ENCODE measurements at places on chromosomes 6 and 20. TPM values are rescaled to one million over a fixed set of nuclear protein-coding genes. Genes with fewer than 3 reads are reported as not detected.

PRL gene
- total RNA-seq: not detected

RFX6 gene
- not detected for total RNA-seq

- H3K4me1 ChIP-seq: no peaks in the 10 kb centered on the region
- no peak overlapping the region for H3K4me3 ChIP-seq
- no peak overlapping the region for H3K27ac ChIP-seq
Observed at GRCh38 chr6:106757722-106758467, 128.5 kb downstream of the QRSL1 start.

DNA sequence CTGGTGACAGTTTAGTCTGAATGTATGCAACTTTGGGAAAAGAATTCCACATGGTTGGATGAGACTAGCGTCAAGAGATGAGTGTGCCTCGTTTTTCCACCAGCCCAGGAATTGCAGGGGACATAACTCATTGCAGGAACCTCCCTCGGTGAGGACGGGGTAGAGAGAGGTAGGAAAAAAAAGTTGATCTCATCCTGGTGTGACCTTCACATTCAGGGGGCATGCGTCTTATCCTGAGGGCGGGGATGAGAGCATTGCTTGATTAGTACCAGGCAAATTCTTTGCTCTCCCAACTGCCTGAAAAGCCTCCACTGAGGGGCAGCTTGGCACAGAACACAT lies 11.8 kb downstream of the TLDC2 start:
- H3K4me3 ChIP-seq: no peak overlapping the region
- H3K4me1 ChIP-seq: peaks cover 10% of the 10 kb centered on the region
- H3K27me3 ChIP-seq: no peaks in the 10 kb centered on the region
- no peaks in the 10 kb centered on the region for H3K36me3 ChIP-seq
- no peak overlapping the region for H3K27ac ChIP-seq

DNA sequence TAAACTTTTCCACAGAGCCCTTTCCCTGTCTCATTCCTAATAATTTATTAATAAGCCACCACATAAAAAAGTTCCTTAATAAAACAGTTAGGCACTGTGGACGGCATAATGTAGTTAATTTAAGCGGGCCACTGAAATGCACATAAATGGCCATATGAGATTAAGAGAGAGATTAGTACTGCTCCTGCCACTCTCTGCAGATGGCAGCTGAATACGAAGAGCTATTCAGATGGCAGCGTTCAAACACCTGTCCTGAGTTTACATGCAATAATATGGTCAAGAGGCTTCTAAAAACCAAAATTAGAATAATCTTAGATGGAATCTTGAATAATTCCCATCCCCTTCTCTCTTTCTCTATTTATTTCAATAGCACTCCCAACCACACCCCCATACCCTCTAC lies 461.8 kb downstream of the PKHD1 start:
- DNase-seq: no peak
- H3K36me3 ChIP-seq: no peaks in the 10 kb centered on the region
- H3K27me3 ChIP-seq: no peaks in the 10 kb centered on the region
- no peak overlapping the region for H3K27ac ChIP-seq

GRCh38 chr20:53592992-53593465 lies 610 bp downstream of the ZNF217 start:
- DNase-seq: no peak
- H3K4me3 ChIP-seq: peak overlapping the region; percentile 64
- H3K36me3 ChIP-seq: no peaks in the 10 kb centered on the region

- H3K4me3 ChIP-seq: no peak overlapping the region
- H3K27ac ChIP-seq: no peak overlapping the region
- no peak for DNase-seq
- H3K4me1 ChIP-seq: no peaks in the 10 kb centered on the region
Observed at GRCh38 chr6:18330548-18331081, 56.5 kb upstream of the RNF144B start.

DNA sequence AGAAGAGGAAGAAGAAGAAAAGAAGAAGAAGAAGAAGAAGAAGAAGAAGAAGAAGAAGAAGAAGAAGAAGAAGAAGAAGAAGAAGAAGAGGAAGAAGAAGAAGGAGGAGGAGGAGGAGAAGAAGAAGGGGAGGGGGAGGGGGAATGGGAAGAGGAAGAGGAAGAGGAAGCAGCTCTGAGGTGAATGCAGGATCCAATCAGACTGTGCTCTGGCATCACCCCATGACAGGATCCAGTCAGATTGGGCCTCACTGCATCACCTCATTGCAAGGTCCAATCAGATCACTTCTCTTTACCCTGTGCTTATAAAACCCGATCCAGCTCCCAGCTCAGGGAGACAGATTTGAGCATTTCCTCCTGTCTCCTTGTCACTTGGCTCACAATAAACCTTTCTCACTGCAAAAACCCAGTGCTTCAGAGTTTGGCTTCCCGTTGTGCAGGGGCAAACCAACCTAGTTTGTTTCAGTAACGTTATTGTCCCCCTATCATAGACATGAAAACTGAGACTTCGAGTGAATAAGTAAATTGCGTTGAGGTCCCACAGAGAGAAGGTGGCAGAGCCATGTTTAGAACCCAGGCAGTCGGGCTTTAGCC lies 28.6 kb upstream of the YWHAB start:
- no peaks in the 10 kb centered on the region for H3K27me3 ChIP-seq
- no peaks in the 10 kb centered on the region for H3K36me3 ChIP-seq
- no peak for DNase-seq
- H3K27ac ChIP-seq: no peak overlapping the region
- H3K4me3 ChIP-seq: no peak overlapping the region

- no peak for DNase-seq
- peak overlapping the region; percentile 86 for H3K4me3 ChIP-seq
- H3K27me3 ChIP-seq: no peaks in the 10 kb centered on the region
- peaks cover 68% of the 10 kb centered on the region for H3K4me1 ChIP-seq
Observed at GRCh38 chr20:17966432-17967310, 1.9 kb downstream of the SNX5 start.

- H3K27me3 ChIP-seq: no peaks in the 10 kb centered on the region
- H3K27ac ChIP-seq: no peak overlapping the region
- H3K36me3 ChIP-seq: no peaks in the 10 kb centered on the region
- no peak for DNase-seq
- no peak overlapping the region for H3K4me3 ChIP-seq
- peaks cover 5% of the 10 kb centered on the region for H3K4me1 ChIP-seq
Observed at GRCh38 chr6:129525055-129525454, 184.9 kb downstream of the ARHGAP18 start.

RAET1L gene
- 1.5 TPM for total RNA-seq

DNA sequence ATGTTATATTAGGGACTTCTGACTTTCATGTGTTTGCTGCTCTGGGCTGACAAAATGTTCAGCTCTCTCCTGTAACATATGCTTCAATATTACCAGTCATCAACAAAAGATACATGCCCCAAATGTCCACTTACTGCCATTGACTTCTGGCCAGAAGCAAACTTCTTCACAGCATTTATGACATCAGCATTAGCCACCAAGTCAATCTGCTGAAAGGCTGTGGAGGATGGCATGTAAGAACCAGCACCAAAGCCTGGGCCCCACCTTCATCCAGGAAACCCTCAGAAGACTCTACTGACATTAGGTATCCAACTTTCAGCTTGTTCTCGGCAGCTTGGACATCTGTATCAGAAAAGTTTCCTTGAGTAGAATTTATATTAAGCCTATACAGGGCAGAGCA lies 595.5 kb downstream of the COL12A1 start:
- no peaks in the 10 kb centered on the region for H3K36me3 ChIP-seq
- H3K4me1 ChIP-seq: no peaks in the 10 kb centered on the region

DNA sequence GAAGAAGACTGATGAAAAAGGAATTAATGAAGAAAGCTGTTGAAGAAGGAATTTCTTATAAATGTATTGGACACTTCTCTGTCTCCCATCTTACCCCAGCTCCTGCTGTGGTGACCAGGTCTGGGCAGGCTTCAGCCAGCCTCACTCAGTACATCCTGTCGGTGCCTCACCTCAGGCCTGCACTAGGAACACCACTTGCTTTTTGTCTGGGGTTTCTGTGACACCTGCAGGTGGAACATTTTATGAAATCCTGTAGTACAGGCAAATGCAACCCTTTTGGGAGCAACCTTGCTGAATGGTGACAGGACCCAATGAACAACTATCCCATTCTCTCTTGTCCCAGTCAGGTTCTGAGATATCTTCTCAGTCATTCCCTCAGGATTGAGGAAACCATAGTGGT lies 129.7 kb downstream of the PRDM13 start:
- H3K36me3 ChIP-seq: no peaks in the 10 kb centered on the region
- no peaks in the 10 kb centered on the region for H3K4me1 ChIP-seq
- peak; percentile 10 for DNase-seq
- no peaks in the 10 kb centered on the region for H3K27me3 ChIP-seq
- H3K27ac ChIP-seq: no peak overlapping the region

DLK2 gene
- total RNA-seq: 1.6 TPM

TMC2 gene
- not detected for total RNA-seq

GRCh38 chr20:44104798-44105517 lies 82.0 kb downstream of the JPH2 start:
- H3K4me1 ChIP-seq: peaks cover 3% of the 10 kb centered on the region
- no peaks in the 10 kb centered on the region for H3K36me3 ChIP-seq

GRCh38 chr20:49615401-49616153 lies 47.6 kb upstream of the PTGIS start:
- no peaks in the 10 kb centered on the region for H3K36me3 ChIP-seq
- no peak for DNase-seq
- H3K27ac ChIP-seq: no peak overlapping the region
- H3K27me3 ChIP-seq: no peaks in the 10 kb centered on the region

ZNF334 gene
- total RNA-seq: not detected

DNA sequence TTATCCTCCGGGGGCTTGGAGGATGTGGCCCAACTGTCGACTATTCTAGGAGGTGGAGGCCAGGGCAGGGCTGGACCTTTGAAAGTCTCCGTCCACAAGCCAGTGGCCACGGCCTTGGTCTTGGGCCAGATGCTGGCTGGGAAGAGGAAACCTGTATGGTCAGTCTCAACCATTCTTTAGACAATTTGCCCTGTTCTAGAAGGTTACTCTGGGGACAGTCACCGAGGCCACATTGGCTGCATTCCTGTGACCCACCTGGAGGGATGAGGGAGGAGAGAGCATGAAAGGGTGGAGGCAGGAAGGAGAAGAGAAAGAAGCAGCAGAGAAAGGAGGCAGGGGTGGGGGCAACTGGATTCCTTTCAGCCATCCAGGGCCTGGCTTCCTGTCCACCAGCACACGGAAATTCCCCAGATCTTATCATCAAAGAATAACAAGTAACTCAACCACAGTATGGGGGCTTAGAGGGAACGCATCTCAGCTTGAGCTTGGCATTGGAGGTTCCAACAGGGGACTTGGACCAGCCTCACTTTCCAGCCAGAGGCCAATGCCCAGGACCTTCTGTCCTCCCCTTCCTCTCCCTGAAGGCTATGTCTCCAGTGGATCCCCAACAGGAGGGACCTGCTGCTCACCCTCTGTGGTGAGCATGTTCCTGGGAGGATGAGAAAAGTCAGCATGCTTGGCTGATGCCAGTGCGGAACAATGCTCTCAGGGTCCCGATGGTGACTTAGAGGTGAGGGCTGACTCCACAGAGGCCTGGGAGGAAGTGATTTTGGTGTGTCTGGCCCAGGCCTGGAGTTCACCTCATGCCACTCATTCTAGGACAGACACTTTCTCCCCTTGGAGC lies 30.4 kb downstream of the TGM2 start:
- H3K4me1 ChIP-seq: peaks cover 19% of the 10 kb centered on the region
- H3K27me3 ChIP-seq: no peaks in the 10 kb centered on the region
- no peaks in the 10 kb centered on the region for H3K36me3 ChIP-seq
- no peak overlapping the region for H3K4me3 ChIP-seq
- DNase-seq: no peak
- H3K27ac ChIP-seq: peak overlapping the region; percentile 3

EHMT2 gene
- 84.0 TPM for total RNA-seq

- no peaks in the 10 kb centered on the region for H3K36me3 ChIP-seq
- peak overlapping the region; percentile 46 for H3K27ac ChIP-seq
- H3K4me3 ChIP-seq: peak overlapping the region; percentile 40
- no peaks in the 10 kb centered on the region for H3K27me3 ChIP-seq
Observed at GRCh38 chr6:28606424-28607391, 81.0 kb downstream of the GPX5 start.

GRCh38 chr6:816510-817084 lies 123.7 kb upstream of the EXOC2 start:
- no peaks in the 10 kb centered on the region for H3K4me1 ChIP-seq
- no peak overlapping the region for H3K27ac ChIP-seq
- no peak for DNase-seq
- no peaks in the 10 kb centered on the region for H3K36me3 ChIP-seq
- no peak overlapping the region for H3K4me3 ChIP-seq

UCKL1 gene
- total RNA-seq: 54.2 TPM

GRCh38 chr20:24235296-24236175 lies 233.9 kb upstream of the SYNDIG1 start:
- no peak overlapping the region for H3K27ac ChIP-seq
- no peaks in the 10 kb centered on the region for H3K27me3 ChIP-seq
- H3K4me1 ChIP-seq: no peaks in the 10 kb centered on the region
- H3K4me3 ChIP-seq: no peak overlapping the region
- no peaks in the 10 kb centered on the region for H3K36me3 ChIP-seq

TMEM217 gene
- total RNA-seq: 0.98 TPM

CST2 gene
- not detected for total RNA-seq

RAB23 gene
- total RNA-seq: 11.7 TPM

DNA sequence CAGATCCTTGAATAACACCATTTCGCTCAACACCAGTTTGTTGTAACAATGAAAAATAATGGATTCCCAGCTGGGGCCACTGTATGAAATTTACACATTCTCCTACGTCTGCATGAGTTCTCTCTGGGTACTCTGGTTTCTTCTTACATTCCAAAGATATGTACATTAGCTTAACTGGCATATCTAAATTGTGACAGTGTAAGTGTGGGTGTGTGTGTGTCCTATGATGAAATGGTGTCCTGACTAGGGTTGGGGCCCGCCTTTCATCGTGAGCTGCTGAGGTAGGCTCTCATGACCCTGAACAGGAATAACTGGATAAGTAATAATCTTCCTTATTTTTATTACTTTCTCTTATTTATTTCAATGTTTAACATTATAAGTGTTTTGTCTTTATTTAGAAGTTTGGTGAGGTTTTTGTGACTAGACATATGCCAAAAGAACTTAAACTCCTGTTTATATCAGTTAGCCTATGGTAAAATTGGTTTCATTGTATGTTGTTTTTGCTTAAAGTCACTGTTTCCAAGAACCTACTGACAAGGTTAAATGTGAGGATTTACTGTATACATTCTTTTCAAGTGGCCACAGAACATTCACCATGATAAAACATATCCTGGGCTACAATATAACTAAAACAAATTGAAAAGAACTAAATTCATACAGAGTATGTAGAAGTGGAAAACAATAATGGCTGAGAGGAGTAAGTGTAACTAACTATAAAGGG lies 42.4 kb downstream of the RBL1 start:
- H3K27me3 ChIP-seq: no peaks in the 10 kb centered on the region
- H3K36me3 ChIP-seq: peaks cover 22% of the 10 kb centered on the region
- H3K4me3 ChIP-seq: no peak overlapping the region

DNA sequence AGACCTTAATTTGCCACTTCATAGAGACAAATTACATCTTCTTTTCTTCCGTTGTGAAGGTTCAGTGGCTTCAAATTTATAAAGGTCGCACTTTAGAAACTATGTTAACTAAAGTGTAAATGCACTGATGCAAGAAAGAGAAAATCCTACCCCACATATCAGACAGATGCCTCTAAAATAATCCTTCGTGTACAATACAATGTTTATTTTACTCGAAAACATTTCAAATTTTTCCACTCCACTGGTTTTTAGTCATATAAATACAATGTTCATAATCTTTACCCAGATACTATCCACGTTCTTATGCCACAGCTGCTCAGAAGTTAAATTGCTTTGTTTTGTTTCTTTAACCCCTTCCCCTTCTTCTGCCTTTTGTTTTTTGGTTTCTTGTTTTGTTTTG lies 140.3 kb upstream of the LAMP5 start:
- H3K4me3 ChIP-seq: no peak overlapping the region
- DNase-seq: no peak
- no peaks in the 10 kb centered on the region for H3K4me1 ChIP-seq
- no peaks in the 10 kb centered on the region for H3K36me3 ChIP-seq

OLIG3 gene
- total RNA-seq: not detected
